ENCODE measurements at places on chromosomes 5 and 9. TPM values are rescaled to one million over a fixed set of nuclear protein-coding genes. Genes with fewer than 3 reads are reported as not detected.

DNA sequence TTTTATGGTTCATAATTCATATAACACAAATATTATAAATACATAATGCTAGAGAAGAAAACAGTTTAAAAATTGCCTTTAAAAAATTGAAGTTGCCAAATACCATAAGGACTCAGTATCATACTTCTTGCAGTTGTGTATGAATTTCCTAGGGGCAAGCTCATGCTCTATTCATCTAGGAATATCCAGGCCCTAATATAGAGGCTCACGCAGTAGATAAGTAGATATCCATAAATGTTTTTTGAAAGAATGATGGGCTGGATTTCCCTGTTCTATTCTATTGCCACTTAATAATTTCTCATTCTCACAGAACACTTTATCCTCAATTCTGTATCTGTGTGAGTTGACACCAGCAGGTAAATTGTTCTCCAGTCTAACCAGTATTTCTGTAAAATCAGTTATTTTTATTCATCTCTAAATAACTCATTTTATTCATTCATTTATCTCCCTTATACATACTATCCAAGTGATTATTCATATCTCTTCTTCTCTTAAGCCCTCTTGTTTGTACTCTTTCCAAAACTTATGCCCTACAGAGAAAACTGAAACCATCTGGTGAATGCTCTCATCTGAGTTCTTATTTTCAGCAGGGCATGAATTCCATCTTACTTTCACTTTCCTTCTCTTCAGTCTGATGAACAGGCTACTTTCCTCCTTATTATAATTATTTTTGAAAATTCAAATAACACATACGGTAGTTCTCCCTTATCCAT, 97.1 kb downstream of the SLC44A1 start:
- H3K36me3 ChIP-seq: no peaks in the 10 kb centered on the region
- no peaks in the 10 kb centered on the region for H3K4me1 ChIP-seq
- no peak overlapping the region for H3K4me3 ChIP-seq
- no peak overlapping the region for H3K27ac ChIP-seq

DNA sequence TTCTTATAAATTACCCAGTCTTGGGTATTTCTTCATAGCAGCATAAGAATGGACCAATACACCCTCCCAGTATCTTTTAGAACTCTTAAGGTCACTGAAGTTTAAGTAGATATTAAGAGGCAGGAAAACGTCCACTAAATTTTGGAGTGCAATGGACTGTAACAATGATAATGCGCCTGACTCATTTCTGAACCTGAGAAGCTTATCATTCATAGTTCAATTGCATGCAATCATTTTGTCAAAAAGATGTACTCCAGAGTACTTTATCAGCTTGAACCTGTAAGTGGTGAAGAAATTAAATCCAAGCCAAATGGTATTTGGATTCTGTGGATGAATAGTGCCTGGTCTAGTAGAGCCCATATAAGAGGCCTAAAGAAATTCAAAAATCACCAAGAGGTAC, 196.5 kb upstream of the CDH9 start:
- no peak for DNase-seq
- H3K36me3 ChIP-seq: no peaks in the 10 kb centered on the region
- H3K4me3 ChIP-seq: no peak overlapping the region
- no peaks in the 10 kb centered on the region for H3K27me3 ChIP-seq

- DNase-seq: peak; percentile 34
- H3K27me3 ChIP-seq: no peaks in the 10 kb centered on the region
- H3K27ac ChIP-seq: peak overlapping the region; percentile 92
These were observed 451 bp downstream of the LPAR1 start for GRCh38 chr9:111037708-111038330.

- H3K27me3 ChIP-seq: no peaks in the 10 kb centered on the region
- no peak overlapping the region for H3K27ac ChIP-seq
- H3K4me3 ChIP-seq: no peak overlapping the region
These were observed 20.2 kb downstream of the NIPSNAP3B start for GRCh38 chr9:104784098-104784497.

Gene ARID3C
- total RNA-seq: not detected
